Esophagus mucosa (tissue), 1 donor: ENCODE measurements at places on chromosomes 2 and 18.

- ATAC-seq: no peak
These were observed 11.6 kb downstream of the TRPM8 start for GRCh38 chr2:233928594-233929351.

DNA sequence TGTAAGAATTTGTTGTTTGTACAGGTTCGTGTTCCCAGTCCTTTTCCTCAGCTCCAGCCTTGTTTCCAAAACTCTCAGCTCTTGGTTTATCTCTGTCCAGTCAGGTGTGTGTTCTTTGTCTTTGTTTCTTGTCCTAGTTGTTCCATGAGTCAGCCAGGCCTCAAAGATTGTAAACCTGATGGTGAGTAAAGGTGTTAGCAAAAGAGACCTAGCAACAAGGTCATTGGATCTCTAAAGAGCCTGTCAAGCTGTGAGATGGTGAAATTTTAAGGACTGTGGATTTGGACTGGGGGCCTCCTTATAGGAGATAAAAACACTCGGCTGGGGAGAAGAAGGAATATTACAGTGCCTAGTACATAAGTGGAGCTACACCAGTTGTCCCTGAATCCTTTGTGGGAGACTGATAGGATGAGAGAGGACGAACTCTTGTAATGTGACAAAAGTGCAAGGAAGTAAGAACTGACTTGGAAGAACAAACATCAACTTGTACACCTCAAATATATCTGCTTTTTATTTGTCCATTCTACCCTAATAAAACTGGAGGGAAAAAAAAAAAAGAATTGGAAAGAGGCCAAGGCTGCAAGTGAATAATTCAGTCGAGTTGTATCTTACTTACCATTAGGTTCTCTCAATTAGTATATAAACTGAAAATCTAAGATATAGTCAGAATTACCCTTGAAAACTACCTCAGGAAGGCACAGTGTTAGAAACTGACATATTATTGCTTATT lies 37.2 kb downstream of the ITGA6 start:
- peak; percentile 31 for ATAC-seq

DNA sequence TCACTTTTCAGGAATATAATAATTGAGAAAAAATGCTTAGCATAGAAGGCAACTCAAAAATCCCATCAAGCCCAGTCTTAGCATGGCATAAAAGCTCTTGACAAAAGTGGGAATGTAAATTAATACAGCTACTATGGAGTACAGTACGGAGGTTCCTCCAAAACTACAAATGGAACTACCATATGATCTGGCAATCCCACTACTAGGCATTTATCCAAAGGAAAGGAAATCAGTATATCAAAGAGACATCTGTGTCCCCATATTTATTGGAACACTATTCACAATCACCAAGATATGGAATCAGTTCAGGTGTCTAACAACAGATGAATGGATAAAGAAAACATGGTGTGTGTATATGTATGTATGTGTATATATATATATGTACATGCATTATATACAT lies 28.8 kb downstream of the ITGAV start:
- no peak for ATAC-seq

- ATAC-seq: no peak
These were observed 550.4 kb downstream of the ARHGAP15 start for GRCh38 chr2:143679617-143680016.

- peak; percentile 43 for ATAC-seq
These were observed 90.9 kb downstream of the RNF144A start for GRCh38 chr2:7007846-7008741.

- peak; percentile 36 for ATAC-seq
These were observed 403.3 kb downstream of the SUCLG1 start for GRCh38 chr2:84055816-84056215.

DNA sequence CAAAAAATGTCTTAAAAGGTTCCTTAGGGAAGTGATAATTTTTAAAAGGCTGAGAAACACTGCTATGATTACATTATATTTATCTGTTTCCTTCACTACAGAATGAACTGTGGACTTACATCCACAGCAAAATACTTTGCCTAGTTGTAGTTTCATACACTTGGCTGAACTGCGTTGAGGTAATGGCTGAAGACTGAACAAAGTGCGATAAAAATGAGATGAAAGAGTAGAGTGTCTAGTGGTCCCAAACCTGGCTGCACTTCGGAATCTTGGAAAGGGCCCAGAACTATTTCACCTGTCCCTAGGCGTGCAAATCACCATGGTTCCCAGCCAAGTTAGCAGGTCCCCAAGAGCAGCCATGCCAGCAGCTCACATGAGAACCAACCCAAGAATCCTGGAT lies 18.2 kb upstream of the IHH start:
- no peak for ATAC-seq

DNA sequence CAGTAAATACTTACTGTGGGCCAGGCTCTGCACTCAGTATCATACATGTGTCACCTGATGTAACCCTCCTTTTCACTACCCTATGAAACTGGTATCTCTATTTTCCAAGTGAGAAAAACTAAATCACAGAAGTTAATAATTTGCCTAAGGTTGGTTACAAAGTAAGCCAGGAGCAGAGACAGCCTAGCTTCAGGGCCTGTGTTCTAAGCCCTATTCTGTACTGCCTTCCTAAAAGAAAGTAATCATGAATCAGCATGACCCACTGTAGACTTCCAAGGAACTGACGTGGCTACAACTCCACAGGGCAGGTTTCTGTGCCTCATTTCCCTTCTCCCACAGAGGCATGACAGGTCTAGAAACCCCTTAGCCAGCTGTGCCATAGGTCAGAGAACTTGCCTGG lies 14.3 kb downstream of the ZNF142 start:
- peak; percentile 65 for ATAC-seq

- ATAC-seq: no peak
These were observed 5.6 kb downstream of the KCNE4 start for GRCh38 chr2:223057569-223057968.

- ATAC-seq: no peak
These were observed 21.2 kb upstream of the ACVR1 start for GRCh38 chr2:157897106-157897971.

DNA sequence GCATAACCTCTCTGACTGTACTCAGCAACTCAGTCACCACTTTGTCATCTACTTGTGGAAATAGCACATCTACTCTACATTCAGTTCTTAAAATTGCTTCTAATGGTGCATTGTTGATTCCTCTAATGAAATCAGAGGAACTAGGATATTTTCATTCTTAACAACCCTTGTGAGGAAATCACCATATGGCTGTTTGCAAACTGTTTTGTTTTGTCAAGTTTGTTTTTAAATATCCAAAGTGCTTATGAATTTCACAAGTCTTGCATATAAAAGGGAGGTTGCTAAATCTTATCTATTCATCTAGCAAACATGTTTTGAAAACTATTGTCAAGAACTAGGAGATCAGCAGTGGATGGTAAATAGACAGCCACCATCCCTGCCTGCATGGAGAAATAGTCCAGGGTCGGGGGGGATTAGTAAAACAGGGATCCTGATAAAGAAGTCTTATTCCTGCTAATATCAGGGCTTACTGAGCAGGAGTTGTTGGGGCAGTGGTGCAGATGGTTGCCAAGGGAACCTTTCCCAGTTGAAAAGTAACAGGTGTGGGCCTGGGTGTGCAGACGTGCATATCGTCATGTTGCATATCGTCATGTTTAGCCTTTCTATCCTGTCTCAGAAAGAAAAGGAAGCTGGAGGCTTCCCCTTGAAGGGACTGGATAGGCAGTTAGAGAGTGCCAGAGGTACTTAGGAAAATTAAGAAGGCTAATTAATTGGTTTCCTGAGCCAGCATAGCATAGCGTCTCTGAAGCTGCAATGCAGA lies 7.5 kb upstream of the MYO3B start:
- no peak for ATAC-seq

DNA sequence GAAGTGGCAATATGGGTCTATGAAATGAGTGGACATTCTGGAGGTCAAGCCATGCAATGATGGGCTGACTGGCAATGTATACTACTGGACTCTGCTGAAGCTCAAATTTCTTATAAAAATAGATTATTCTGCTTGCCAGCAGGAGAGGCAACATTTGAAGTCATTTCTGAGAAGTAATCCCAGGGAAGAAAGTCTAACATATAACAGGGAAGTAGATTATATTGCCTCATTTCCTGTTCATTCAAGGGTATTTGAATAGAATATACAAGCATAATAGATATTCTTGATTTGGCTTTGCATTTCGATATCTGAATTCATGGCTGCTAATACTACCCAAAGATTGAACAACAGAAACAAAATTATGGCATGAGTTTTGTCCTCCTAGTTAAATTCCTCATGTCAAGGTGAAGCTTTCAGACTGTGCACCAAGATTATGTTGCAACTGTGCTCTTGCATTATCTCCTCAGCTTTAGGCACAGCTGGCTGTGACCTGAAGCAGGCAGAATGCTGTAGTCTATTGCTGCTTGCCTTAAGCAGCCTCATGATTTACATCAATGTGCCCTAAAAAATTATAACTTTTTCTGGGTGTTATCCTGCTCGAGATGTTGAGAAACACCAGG lies 13.3 kb upstream of the TMX3 start:
- no peak for ATAC-seq

GRCh38 chr2:204973616-204974015 lies 428.3 kb downstream of the PARD3B start:
- ATAC-seq: no peak

DNA sequence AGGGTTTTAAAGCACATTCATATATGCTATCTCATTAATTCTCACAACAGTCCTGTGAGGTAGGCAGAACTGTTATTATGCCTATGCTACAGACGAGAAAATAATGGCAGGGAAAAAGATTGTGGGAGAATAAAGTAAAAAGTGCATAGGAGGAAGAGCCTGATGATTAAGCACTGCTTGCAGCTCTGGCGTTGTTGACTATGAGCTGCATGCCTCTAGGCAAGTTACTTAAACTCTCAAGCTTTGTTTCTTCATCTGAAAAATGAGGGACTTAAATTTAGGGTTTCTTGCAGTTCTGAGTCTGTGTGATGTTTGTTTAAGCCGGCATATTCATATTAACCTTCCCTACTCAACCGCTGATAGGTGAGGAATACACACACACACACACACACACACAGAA lies 51.6 kb upstream of the RAPH1 start:
- peak; percentile 61 for ATAC-seq
